ENCODE measurements at places on chromosomes 3 and 15. TPM values are rescaled to one million over a fixed set of nuclear protein-coding genes. Genes with fewer than 3 reads are reported as not detected.

GRCh38 chr3:34569437-34569836 is 771.0 kb downstream of the PDCD6IP start:
- H3K4me3 ChIP-seq = no peak overlapping the region
- no peaks in the 10 kb centered on the region for H3K36me3 ChIP-seq
- DNase-seq = no peak
- no peaks in the 10 kb centered on the region for H3K4me1 ChIP-seq

The SST gene
- total RNA-seq = not detected

The SLC15A2 gene
- total RNA-seq = 0.88 TPM

The TMEM266 gene
- total RNA-seq = 0.11 TPM

- H3K36me3 ChIP-seq = no peaks in the 10 kb centered on the region
- H3K4me1 ChIP-seq = no peaks in the 10 kb centered on the region
These were observed 331.1 kb downstream of the CHST2 start for GRCh38 chr3:143450632-143451031.

GRCh38 chr3:167110901-167111300 is 269.2 kb downstream of the ZBBX start:
- H3K4me1 ChIP-seq = no peaks in the 10 kb centered on the region
- no peak overlapping the region for H3K4me3 ChIP-seq
- DNase-seq = no peak
- H3K27me3 ChIP-seq = no peaks in the 10 kb centered on the region
- H3K36me3 ChIP-seq = no peaks in the 10 kb centered on the region
- H3K27ac ChIP-seq = no peak overlapping the region
